ENCODE measurements at places on chromosomes 2 and 18.

DNA sequence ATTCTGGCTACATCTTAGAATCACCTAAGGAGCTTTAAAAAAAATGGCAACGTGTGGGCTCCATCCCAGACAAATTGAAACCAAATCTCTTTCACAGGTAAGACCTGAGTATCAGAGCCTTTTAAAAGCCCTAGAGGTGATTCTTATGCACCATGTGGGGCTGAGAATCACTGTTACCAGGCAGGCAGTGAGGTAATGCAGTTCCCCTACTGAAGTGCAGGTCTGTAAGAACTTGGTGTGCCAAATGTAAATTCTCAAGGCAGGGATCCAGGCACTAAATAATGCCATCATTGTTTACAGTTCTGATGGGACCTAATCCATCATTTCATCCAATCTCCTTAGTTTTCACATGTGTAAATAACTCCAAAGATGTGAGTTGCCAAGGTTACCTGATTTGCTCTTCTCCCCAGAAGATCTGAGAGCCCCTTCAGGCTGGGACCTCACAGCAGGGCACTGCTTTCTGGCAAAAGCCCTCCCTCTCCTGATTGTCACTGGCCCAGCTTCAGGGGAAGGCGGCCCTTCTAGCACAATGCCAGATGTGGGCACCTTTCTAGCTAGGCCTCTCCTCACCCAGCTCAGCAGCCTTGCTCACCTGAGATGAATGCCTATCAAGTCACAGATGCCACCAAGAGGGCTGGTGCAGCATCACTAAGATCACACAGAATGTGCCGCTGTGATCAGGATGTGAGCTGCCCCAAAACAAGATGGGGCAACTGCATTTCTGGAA, 73.6 kb upstream of the RGPD5 start:
- no peak for DNase-seq

GRCh38 chr2:157442636-157443035, 1.3 kb downstream of the CYTIP start:
- no peak for DNase-seq

DNA sequence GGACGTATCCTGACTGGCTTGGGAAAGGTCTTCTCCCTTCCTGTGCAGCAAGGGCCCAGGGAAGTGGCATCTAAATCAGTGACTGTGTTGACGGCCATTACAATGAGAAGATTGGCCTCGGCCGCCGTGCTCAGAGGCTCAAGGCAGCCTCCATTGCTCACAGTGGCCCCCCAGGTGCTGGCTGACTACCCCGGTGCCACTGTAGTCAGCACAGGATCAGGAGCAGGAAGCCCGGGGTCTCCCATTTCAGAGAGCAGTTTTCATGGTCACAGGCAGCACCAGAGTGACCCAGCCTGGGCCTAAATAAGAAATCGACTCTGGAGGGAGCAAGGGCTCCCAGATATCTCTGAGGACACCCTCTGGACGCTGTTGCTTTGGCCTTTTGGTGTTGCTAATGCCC, 219.4 kb upstream of the ARL4C start:
- DNase-seq = no peak

DNA sequence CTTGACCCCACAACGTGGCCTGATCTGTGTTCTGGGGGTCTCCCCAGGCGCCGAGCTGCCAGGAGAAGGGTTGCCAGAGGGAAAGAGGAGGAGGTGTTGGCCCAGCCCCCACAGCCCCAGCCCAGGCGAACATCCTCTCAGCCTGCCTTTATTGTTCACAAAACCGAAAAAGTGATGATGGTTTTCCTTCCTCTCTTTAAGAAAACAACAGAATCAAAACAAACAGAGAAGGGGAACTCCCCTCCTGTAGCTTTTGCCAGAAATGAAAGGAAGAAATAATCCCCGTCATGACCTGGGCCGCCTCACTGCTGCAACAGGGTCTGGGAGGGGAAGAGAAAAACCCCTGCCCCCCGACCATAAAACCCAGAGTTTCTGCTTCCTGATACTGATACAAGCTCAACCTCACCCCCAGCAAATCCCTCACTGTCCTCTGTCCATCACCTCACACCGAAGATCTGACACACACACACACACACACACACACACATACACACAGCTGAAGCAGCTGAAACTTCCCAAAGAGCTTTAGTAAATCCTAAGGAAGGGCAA, 52.0 kb downstream of the ZFP36L2 start:
- DNase-seq = no peak

DNA sequence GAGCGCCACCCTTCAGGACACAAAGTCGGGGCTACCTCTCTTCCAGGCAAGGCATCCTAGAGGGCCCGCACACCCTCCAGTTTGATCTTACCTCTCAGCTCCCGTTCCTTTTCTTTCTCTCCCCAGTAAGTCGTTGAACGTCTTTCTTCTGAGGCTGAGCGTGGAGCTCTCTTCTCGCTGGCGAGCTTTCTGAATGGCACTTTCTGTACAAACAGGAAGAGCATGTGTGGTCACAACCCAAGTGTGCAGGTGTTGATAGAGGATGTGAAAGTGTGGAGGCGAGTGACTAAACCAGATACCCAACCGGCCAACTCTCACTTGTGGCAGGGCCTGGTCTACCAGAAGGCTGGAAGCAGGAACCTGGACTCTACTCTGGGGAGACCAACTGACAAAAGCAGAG, at the start of gene AFF3:
TSS of gene AFF3 (minus strand) at position 198 of the 400 bp plus-strand sequence. CDS start 38,136 bp downstream, outside the sequence.
- DNase-seq = no peak

- DNase-seq = no peak
These were observed 377.4 kb downstream of the RPRM start for GRCh38 chr2:153101187-153101586.

GRCh38 chr18:67359873-67360838, 156.4 kb downstream of the DSEL start:
- no peak for DNase-seq

GRCh38 chr18:60266558-60266957, 106.0 kb downstream of the MC4R start:
- no peak for DNase-seq

- no peak for DNase-seq
These were observed 12.9 kb downstream of the IER3IP1 start for GRCh38 chr18:47163241-47163640.

DNA sequence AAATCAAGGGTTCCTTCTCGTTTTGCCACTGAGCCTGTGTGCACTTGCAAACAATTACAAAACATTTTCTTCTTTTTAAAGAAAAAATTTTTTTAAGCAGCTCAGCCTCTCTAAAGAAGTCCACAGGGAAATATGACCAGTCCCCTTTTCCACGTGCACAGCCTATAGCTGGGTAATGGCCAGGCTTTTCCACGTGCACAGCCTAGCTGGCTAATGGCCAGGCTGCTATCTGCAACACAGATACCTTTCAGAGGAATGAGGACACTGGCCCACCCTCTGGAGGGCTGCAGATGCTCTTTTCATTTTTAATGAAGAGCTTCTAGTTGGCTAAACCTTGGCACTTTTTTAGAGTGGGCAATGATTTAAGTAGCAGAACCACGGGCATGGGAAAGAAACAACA, 46.3 kb downstream of the ASB18 start:
- no peak for DNase-seq

GRCh38 chr18:48202006-48202348, 207.2 kb downstream of the ZBTB7C start:
- no peak for DNase-seq

GRCh38 chr2:194044321-194044720, 1612.7 kb upstream of the SLC39A10 start:
- no peak for DNase-seq

DNA sequence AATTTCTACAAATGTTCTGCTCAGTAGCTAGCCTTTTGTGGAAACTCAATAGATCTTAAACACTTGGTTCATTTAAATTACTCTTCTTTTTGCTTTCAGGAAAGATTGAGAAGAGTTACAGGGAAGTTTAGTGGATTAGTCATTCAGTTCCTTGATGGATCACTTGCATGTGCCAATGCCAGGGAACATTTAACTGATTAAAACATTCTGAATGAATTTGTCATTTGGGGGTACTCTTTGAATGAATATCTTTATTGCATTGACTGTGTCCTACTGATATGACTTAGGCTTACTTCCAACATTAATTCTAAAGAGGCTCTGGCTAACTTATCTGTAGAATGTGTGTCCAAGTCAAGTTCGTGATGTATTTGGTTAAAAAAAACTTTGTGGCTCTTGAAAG, 199.8 kb downstream of the PLCL1 start:
- no peak for DNase-seq

Data from right lung (tissue), 10 donors.